Activated CD8-positive, alpha-beta memory T cell treated with anti-CD3 and anti-CD28 coated beads for 1 hour (primary cell): ENCODE measurements at places on chromosomes 2 and 18.

DNA sequence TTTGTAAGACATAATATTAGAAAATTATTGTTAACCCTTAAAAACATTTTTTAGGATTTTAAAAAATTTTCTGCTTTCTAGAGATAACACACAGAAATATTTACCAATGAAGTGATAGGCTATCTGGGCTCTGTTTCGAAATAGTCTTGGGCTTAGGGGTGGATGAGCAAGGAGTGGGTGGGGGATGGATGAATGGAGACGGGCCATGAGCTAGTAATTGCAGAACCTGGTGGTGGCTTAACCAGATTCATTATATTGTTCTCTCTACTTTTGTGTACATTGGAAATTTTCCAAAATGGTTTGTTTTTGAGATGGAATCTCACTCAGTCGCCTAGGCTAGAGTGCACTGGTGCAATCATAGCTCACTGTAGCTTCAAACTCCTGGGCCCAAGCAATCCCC is 89.6 kb downstream of the TCF7L1 start:
- DNase-seq = no peak

DNA sequence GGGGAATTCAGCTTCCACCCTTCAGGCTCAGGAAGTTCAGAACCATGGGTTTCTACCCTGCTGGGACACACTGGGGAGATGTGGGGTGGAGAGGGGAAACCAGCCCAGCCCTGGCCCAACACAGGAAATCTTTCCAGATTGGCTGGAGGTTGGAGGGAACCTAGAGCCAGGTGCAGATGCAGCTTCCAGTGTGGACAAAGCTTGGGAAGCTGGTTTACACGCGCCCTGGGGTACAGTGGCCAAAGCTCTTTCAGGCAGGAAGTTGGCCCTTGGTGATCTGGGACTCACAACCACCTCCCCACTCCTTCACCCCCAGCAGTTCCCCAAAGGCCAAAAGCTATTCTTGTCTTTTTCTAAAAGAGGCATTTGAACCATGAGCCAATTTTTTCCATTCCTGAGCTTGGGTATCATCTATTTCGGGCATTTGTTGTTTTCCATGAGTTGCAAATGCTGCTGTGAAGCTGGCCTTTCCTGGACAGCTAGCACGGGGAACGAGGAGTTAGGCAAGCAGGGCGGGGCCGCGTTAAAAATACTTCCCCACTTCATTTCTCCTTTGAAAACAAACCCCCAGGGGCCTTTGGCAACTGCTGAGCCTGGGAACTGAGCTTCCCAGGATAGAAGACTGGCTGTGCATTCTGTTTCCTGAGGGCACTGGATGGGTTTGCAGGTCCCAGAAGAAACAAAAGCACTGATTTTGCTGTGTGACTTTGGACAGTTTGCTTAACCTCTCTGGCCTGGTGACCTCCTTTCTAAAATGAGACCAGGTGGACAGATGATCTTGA is 3.1 kb upstream of the ARID5A start:
- DNase-seq = no peak

DNA sequence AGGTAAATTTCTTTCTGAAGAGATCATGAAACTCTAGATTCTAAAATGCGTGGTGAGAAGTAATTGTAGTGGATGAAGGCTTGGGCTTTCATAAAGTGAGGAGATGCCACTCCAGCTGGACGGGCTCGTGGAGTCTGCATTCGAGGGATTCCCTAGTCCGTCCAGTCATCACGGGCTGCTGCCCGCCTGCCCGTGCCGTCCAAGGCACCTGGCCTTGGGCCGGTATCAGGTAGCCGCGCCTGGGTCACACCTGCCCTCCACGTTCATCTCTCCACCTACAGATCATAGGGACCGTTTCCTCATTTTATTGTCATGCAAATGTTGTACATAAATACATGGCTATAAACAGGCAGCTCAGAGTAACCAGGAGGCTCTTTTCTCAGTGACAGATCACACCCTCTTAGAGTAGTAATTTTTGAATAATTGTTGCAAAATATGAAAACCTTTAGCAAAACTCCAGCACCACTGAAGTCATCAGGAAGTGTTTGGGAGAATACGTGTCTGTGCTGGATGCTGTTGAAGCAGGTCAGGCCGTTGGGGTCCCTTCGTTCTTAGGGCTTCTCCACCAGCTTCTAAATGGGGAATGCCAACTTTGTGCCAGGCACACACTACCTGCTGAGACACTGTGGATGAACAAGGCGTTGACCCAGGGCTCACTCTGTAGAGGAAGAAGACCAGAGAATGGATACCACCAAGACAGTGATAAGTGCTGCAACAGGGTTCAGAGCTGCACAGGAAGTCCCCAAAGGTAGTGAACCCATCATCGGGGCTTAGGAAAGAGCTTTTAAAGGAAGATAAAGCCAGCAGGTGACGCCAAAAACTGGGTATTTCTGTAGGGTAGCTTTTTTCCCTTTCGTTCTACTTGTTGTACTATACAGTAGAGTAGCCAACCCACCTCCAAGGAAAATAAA is 112.5 kb downstream of the FAM210A start:
- no peak for DNase-seq

DNA sequence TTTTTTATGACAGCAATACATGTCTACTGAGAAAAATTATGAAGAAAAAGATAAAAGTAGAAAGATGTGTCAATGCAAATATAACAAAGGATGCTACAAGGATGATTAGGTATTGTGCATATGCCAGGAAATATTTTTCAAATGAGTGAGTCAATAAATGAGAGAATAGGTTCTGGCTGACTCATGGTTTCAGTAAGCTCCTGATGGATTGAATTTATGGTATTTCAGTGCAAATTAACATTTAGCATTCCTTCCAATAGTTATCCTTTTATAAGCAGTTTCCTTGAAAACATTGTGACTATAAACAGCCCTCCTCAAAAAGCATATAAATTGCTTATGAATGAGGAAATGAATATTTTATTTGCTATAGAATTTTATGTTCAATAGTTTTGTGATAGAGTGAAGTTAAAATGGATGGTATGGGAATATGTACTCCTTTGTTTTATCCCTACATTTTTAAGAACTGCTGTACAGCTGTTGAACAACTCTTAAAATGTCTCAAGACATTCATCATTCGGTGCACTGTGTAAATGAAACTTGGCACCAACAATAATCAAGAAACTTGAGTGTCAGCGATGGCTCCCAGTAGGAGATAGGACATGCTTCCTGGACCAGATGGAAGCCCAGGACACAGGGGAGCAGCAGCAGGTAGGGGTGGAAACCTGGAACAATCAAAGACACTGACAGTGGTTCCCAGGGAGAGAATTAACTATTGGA is 144.7 kb downstream of the PMAIP1 start:
- DNase-seq = no peak

- DNase-seq = no peak
Observed at GRCh38 chr18:3211236-3211992, 8.4 kb downstream of the MYOM1 start.

- no peak for DNase-seq
Observed at GRCh38 chr2:220509966-220510365, 882.5 kb downstream of the SLC4A3 start.

GRCh38 chr2:28678944-28679343 is 72.7 kb upstream of the PPP1CB start:
- DNase-seq = no peak

DNA sequence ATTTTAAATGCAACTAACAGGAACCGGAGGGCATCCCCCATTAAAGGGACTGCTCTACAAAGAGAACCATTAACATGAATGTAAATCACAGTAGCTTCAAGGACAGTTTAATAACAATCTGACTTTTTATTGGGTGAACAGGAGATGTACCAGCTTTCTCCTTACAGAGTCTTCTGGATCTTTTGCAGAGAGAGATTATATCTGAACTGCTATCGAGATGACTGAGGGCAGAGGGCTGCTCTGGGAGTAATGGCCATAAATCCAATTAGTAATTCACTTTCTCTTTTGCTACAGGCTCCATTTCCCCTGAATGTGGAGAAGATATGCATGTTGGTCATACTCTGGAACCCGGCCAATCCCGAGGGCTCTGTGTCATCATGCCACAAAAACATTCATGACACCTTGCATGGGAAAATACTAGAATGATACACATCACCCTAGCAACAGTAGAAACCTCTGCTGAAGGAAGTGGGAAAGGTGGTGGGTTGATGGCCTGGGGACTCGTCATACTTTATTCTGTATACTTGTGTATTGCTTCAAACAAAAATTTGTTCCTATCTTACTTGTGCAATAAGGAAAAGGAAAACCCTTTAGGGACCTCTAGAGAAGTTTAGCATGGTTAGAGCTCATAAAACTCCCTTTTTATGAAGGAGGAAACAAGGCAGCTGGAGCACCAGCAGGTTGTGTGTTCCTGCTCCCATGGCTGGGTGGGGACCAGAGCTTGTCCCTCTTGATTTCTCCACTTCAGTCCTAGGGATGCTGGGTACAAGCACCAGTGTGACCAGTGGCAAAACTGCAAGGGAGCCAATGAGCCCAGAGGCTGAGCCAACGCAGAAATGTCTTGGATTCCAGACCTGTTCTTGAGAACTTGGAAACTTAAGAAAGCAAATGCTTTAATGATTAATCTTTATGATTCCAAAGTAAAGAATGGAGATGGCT is 26.0 kb downstream of the CTAGE1 start:
- DNase-seq = peak; percentile 38

DNA sequence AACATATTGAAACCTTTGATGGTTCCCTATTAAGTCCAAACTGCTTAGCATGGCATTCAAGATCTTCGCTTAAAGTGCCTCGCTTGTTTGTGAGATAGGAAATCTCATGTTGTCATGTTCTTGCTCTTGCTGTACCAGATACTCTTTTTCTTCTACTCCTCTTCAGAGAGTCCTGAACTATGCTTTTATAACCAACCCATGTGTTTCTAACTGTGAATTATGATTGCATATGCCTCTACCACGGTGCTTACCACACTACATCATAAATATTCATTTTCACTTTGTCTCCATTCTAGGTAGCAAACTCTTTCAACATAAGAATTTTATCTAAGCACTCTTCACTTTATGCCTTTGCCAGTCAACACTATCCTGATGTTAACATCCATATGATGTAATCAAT is 23.6 kb downstream of the STAT4 start:
- DNase-seq = no peak

DNA sequence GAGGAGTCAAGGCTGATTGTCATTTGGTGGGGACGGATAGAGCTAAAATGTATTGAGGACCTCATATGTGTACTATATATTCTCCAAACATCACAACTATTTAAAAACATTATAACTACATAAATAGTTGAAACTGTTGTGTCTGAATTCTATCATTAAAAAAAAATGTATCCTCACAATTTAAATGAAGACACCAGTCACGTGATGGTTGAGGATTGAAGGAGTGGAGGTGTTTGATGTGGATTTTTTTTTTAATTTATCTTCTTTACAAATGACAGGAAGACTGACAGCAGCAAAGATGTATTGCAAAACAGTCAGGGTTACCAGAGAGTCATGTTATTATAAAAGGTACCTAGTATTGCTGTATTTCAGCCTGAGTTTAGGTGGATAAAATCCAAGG is 30.0 kb downstream of the GNAL start:
- no peak for DNase-seq

DNA sequence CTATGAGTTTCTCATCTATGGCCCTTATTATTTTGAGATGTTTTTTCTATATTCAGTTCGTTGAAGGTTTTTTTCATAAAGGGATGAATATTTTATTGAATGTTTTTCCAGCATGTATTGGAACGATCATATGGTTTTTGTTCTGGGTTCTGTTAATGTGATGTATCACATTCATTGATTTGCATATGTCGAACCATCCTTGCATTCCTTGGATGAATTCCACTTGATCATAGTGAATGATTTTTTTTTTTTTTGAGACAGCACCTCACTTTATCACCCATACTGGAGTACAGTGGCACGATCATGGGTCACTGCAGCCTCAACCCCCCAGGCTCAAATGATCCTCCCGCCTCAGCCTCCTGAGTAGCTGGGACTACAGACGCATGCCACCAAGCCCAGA is 5.5 kb upstream of the NEMP2 start:
- DNase-seq = no peak

GRCh38 chr2:190063624-190064023 is 1.1 kb upstream of the MSTN start:
- no peak for DNase-seq
